ENCODE measurements at places on chromosomes 7 and 10. TPM values are rescaled to one million over a fixed set of nuclear protein-coding genes. Genes with fewer than 3 reads are reported as not detected.

Gene SEPTIN7
- total RNA-seq: 175 TPM

Gene C7orf57
- total RNA-seq: not detected

Gene ADRA2A
- total RNA-seq: 1.0 TPM

Gene NEURL1
- 0.05 TPM for total RNA-seq

Gene PNLIPRP1
- total RNA-seq: not detected

Gene ARL5B
- total RNA-seq: 6.2 TPM

Gene GPER1
- total RNA-seq: 3.6 TPM

Gene ST8SIA6
- total RNA-seq: 9.3 TPM

All from Right ventricle myocardium inferior (tissue), 1 donor.